Naive thymus-derived CD8-positive, alpha-beta T cell (primary cell): ENCODE measurements at places on chromosomes 6 and 20.

DNA sequence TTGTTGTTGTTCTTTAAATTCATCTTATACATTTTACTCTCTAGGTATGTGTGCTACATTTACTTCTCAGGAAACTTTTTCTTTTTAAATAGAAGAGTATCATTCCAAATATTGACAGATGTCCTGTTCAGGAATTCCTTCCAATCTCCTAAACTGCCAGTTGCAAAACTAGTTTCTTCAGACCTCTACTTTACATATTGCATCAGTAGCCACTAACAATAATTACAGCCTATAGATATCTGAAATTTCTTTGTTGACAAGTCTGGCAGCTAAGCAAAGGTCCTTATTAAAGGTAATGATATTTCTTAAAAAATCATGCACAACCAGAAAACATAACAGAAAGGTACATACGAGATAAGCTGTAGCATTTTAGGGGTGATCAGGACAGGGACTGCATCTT is 4.5 kb downstream of the ECHDC1 start:
- no peak for DNase-seq

DNA sequence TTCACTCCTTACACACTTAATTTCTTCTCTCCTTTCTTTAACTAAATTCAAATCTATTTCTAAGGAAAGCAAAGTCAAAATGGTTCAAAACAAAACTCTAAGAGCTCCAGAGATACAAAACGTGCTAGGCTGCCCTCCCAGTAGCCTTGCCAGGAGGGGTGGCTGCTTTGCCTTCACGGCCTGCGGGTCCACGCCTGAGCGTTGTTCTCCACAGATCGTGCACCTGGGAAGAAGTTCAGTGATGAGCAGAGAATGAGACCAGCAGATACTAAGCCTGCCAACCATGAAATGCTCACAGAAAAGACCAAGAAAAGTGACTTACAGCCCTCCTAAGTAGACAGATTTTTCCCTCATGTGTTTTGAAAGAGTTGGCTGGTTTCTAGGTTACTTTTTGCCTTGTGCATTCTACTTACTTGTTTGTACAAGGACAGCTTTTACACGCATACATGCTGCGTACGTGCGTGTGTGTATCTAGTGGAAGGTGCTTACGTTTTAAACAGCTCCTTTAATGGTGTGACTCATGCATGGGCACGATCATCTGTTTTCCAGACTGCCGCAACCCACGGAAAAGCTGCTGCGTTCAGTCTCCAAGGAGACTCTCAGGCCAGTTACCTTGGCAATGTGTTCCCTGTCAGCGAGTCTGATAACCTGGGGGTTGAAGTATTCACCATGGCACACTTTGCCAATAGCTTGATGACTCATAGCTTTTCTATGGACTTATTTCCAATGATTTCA is 32.4 kb upstream of the PBOV1 start:
- DNase-seq, result no peak

- no peak for DNase-seq
These were observed 8.5 kb downstream of the ZBP1 start for GRCh38 chr20:57611586-57612311.

GRCh38 chr6:144158133-144158532 is 7.8 kb downstream of the STX11 start:
- DNase-seq, result no peak

GRCh38 chr20:6311841-6312655 is 189.2 kb upstream of the FERMT1 start:
- no peak for DNase-seq

- no peak for DNase-seq
These were observed 266.2 kb downstream of the TAF4 start for GRCh38 chr20:61799394-61799923.

GRCh38 chr6:43496370-43497128 is 13.6 kb downstream of the LRRC73 start:
- DNase-seq, result no peak

- DNase-seq, result no peak
These were observed 135.5 kb downstream of the CLIC5 start for GRCh38 chr6:45880159-45880558.

GRCh38 chr6:161833099-161833860 is 559.4 kb upstream of the AGPAT4 start:
- no peak for DNase-seq

GRCh38 chr20:60223174-60223573 is 265.0 kb downstream of the CDH26 start:
- DNase-seq, result no peak

GRCh38 chr6:164753517-164753916 is 555.9 kb downstream of the C6orf118 start:
- DNase-seq, result no peak
